Hematopoietic multipotent progenitor cell treated with erythropoietin and hydrocortisone succinate and interleukin-3 and kit ligand, for 6 days (in vitro differentiated cells): ENCODE measurements at places on chromosomes 5 and 9.

- no peak for DNase-seq
Measured at GRCh38 chr9:19188771-19189170, 41.7 kb upstream of the DENND4C start.

- peak; percentile 40 for DNase-seq
Measured at GRCh38 chr5:41707853-41708603, 162.2 kb downstream of the OXCT1 start.

DNA sequence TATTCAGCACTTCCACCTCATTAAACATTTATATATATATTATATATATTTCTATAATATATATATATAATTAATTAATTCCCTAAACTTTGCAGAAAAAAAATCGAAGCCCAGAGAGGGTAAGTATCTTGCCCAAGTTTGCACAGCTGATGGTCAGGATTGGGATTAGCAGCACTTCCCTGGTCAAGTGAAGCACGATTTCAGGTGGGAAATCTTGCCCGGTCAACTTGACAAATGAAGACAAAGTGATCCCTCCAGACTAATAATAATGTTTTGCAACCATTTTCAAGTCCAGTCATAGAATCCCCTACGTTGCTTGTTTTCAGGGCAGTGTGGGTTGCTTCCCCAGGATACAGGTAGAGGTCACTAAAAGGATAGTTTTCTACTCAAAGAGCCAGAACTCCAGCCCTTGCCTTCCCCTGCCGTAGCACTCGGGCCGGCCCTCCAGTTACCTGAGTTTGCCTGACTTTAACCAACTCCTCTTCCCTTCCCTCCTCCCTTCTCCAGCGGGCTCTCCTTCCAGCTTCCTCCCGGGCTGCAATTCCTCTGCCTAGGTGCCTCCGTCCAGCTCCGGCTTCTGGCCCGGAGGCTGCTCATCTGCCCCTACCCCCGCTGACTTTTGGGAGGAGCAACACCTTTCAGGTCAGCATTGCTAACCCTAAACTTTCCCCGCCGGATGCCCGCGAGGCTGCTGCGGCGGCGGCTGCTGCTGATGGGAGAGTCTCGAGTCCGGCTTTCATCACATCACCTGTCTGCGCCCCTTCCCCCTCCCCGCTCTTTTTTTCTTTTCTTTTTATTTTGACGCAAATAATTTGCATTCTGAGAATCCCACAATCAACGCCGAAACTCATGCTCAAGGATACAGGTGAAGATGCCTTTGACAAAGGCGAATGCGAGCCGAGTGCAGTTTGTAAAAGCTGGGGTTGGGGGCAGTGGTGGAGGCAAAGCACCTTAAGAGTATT is 930 bp downstream of the PRLR start:
- peak; percentile 1 for DNase-seq

- DNase-seq = no peak
Measured at GRCh38 chr5:87948486-87948885, 320.2 kb downstream of the TMEM161B start.

- DNase-seq = peak; percentile 29
Measured at GRCh38 chr5:158606233-158606632, 493.5 kb downstream of the EBF1 start.

GRCh38 chr5:110653231-110653970 is 73.1 kb downstream of the TMEM232 start:
- DNase-seq = no peak

DNA sequence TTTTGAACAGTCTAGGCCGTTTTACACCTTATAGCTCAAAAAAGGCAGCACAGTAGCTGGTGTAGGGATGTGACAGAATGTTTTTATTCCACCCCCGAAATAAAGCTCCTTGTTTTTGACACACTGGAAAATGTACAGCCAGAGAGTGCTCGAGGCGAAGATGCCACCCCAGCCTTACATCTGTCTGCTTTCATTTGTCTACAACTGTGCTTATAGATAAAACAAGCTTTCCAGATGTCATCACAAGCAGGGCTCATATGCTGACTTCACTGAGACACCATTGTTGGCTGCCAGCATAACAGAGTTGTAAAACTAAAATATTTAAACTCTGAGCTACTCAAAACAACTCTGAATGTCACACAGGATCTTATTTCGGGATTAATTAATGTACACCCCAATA is 386.3 kb downstream of the BNC2 start:
- DNase-seq = no peak

- DNase-seq = no peak
Measured at GRCh38 chr5:162664846-162665245, 597.3 kb downstream of the GABRG2 start.

GRCh38 chr5:150285114-150285513 is 4.5 kb downstream of the CAMK2A start:
- no peak for DNase-seq
